SK-N-DZ (cell line): ENCODE measurements at places on chromosomes 13 and 19.

GRCh38 chr13:73913079-73913740 lies 221.0 kb downstream of the KLF12 start:
- DNase-seq: no peak

GRCh38 chr19:6473647-6474046 lies 7.9 kb downstream of the DENND1C start:
- DNase-seq: no peak

DNA sequence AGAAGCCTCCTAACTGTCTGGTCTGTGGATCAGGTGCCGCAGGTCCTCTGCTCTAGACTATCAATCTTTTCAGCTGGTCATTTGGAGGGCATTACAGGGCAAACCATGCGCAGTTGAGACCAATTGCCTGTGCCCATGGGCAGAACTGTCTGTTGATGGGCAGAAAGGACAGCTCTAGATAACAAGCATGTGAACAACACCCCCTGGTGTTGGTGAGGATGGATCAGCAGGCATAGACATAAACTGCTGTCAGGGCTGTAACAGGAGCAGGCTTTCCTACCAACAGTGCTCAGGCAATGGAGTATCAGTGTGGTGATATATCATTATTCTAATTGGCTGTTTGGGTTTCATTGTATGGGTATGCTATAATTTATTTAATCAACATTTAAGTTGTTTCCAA lies 104.7 kb upstream of the KL start:
- peak; percentile 32 for DNase-seq

DNA sequence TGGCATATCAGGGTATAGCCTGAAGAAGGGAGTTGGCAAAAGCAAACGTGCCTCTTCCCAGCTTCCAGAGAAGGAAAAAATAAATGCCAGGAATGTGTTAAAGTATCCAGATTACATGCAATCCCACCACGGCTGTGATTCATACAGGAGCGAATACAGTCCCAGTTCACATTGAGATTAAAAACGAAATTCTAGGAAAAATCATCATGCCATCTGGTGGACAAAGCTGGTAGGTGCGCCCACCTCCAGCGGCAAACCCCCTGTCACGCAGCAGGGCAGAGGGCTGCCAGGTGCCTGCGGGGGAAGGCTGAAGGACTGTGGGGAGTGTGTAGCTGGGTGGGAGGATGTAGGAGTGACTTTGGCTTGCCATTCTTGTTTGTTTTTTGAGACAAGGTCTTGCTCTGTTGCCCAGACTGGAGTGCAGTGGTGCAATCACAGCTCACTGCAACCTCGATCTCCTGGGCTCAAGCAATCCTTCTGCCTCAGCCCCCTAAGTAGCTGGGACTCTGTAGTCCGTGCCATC lies 6.4 kb upstream of the DMWD start:
- DNase-seq: peak; percentile 54

DNA sequence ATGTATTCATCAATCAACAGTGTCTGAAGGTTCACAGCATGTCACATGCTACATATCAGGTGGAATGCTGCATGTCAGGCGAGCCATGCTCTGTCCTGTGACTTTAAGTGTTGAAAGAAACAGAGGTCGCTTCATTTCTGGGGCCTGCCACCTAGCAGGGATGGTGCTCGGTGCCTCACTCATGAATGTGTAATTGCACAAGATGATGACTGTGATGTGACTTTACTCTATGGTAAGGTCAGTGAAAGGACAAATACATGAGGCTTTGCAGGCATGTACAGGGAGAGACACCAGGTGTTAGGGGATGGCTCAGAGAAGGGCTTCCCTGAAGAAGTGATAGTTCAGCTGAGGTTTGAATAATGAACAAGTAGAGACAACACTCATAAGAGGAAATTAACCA lies 66.7 kb downstream of the FRY start:
- DNase-seq: no peak

DNA sequence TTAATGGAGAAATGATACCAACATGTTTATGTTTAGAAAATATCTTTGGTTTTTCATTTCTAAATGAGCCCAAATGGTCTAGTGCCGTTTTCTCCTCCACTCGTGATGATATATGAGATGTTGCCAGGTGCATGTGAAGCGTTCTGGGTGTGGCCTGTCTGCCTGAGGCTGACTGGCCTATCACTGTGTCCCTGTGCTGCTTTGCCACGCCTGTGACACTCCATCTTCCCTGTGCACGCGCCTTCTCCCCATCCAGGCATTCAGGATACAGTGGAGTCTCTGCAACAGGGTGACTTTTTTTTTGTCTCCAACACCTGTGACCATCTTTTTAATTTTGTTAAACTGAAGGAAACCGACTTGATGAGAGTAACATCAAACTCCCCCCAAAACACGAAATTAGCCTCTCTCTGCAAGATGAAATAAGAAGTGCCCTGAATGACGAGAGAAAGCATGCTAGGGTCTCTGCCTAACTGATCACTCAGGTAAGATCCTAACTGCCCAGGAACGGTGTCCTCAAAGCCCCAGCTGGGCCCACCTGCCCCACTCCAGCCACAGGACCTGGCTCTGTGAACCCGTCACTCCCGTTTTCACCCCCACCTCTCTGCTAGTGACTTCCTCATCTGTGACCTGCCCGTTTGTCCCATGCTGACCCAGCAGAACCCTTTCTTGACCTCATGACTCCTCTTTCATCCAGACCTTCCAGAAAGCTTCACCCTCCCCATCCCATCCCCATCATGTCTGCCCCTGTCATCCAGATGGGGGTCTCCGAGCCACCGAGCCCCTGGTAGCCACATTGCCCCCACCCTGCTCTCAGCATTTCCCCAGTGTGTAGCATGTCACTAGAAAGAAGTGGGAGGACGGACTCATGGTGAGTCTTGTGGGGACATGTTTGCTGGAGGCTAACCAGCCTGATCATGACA lies 33.2 kb upstream of the TFDP1 start:
- no peak for DNase-seq

DNA sequence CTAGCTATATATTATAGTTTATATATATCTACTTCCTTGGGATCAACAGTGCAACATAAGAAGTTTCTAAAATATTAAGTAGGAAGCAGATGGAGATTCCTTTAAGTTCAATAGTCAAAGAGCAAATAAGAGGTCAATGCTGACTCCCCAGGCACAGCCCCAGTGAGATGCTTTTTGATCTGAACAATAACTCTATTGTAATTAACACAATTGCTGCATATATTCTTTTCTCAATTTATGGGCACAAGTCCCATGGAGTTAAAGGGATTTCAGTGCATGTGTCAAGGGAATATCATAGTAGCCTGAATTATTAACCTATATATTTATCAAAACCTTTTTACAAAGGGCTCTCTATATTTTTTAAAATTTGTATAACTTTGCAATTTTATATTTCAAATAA lies 180.8 kb downstream of the SPRY2 start:
- no peak for DNase-seq

DNA sequence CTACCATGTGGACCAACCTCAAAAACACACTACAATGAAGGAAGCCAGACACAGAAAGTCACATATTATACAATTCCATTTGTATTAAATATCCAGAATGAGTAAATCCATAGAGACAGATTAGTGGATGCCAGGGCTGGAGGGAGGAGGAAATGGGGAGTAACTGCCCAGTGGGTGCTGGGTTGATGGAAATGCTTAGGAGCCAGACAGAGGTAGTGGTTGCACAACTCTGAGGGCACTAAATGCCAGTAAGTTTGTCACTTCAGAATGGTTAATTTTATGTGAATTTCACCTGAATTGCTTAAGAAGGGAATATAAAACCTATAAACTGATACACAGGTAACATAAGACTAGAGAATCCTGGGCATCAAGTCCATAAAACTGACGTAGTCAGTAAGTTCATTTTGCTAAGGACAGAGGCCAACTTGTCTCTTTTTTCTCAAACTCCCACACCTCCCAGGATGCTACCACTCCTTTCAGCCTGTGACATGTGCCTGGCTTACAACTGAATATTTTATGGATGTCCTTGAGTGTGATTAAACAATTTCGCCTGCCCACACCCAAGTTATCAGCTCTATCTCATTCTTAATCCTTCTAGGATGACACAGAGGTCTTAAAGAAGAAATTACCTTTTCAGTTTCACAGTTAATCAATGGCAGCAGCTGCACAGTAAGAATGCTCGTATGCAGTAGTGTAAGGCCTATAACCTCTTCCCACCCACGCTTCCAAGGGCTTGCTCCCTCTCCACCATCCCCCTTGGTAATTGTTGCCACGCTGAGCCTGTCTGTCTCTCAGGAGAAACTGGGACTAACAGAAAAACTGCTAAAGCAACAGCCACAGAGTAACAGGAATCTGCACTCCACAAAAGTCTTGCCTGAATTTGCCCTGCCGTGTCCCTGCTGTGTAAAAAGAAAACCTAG lies 5.9 kb upstream of the MLNR start:
- no peak for DNase-seq

DNA sequence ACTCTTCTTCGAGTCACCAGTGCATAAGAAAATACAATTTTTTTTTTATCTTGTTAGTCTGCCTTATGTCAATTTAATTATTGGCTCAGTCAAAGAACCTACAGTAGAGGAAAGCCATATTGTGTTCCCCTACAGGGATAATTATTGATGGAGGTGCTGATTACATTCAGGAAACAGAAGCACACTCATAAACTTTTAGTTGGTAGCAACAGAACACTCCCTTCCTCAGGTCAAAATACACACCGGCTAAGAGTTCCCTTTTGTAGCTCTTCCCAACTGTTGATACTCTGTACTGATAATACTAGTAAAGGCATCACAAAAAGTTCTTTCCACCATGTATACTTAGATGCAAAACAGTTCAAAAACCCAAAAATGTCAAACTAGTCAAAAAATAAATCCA lies 18.4 kb downstream of the FOXO1 start:
- DNase-seq: peak; percentile 36

DNA sequence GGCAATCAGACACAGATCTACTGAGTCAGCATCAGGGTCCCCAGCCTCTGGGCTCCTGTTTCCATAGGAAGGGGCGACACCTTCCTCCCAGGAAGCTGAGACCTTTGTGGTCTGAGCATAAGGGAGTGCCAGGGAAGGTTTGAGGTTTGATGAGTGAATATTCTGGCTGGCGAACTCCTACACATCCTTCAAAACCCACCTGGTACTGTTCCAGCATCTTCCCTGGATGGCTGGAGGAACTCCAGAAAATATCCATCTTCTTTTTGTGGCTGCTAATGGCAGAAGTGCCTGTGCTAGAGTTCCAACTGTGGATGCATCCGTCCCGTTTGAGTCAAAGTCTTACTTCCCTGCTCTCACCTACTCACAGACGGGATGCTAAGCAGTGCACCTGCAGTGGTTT lies 9.2 kb downstream of the INSL3 start:
- no peak for DNase-seq

GRCh38 chr13:84730376-84730775 lies 848.1 kb upstream of the SLITRK1 start:
- DNase-seq: no peak

GRCh38 chr19:28285917-28286316 lies 927.0 kb downstream of the UQCRFS1 start:
- no peak for DNase-seq

- DNase-seq: no peak
These were observed 9.1 kb upstream of the IGSF23 start for GRCh38 chr19:44604241-44604640.

- DNase-seq: no peak
These were observed 333.5 kb downstream of the TSHZ3 start for GRCh38 chr19:31015778-31016177.

GRCh38 chr19:45104658-45105349 lies 11.8 kb downstream of the PPP1R37 start:
- no peak for DNase-seq

GRCh38 chr13:51865838-51866237 lies 4.1 kb downstream of the CCDC70 start:
- no peak for DNase-seq

DNA sequence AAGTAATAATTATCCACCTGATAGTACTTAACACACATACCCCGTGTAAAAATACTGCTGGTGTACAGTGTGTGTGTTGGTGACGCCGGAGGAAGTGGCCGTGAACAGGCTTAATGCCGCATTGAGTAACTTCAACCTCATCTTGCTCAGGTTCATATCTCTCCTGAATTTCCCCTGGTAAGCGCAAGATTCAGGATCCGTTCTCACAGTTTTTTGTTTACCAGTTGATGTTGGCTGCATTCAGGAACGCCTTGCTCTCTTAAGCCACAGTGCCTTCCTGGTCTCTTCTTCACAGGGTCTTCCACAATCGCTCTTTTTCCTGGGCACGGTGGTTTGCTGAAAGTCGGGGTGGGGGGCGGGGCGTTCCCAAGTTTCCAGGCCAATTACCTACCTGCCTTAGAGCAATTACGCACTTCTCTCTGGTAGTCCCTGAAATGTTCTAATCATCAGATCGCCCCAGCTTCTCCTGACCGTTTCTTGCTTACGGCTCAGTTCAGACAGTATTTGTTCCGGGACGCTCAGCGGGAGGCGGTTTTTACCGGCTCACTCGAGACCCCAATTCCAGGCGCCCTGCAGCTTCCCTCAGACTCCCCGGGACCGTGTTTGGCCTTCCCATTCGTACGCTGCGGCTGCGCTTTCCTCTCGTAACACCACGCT lies 706 bp upstream of the DNAJC3 start:
- no peak for DNase-seq

DNA sequence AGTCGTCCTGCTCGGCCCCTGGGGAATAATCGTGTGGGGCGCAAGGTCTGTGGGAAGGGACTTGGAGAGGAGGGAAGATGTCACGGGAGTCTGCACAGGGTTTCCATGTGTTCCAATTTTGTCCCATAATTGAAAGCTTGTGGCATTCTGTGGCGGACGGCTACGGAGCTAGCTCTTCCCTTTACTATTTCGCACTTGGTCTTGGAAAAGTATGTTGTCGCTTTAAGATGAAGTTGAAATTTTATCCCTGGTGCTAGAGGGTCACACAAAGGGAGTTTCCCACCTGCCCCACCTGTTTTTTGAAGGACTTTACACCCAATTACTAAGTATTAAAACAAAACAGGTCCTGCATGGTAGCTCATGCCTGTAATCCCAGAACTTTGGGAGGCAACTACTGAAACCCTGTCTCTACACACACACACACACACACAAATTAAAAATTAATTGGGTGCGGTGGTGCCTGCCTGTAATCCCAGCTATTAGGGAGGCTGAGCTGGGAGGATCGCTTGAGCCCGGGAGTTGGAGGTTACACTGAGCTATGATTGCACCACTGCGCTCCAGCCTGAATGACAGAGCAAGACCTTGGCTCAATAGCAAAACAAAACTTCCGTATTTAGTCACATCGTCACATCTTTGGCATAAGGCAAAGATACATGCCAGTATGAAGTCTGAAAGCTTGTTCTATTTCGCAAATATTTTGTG lies 967 bp upstream of the TPT1 start:
- DNase-seq: no peak

GRCh38 chr13:32894589-32895001 lies 121.6 kb upstream of the KL start:
- DNase-seq: no peak

- DNase-seq: no peak
These were observed 914.7 kb downstream of the SLITRK5 start for GRCh38 chr13:88585861-88586260.

DNA sequence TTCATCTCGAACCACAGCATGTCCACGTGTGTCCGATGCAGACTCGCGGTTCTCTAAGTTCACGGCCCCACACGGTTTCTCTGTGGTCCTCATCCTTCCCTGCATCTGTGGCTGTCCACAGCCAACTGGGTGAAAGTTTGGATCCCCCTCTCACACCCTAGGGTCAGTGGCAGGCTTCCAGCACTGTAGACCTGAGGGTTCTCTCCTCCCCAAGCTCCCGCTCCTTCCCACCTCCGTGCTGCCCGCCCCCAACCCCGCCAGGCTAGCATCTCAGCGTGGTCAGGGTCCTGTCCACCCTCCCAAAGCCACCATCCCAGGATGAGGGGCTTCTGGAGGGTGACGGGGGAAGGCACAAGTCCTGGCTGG lies 3.0 kb downstream of the ANGPTL4 start:
- DNase-seq: no peak
